CD4-positive, alpha-beta T cell treated with Interleukin-6 at 100 ng/mL for 8 hours (primary cell): ENCODE measurements at places on chromosomes 16 and 17.

DNA sequence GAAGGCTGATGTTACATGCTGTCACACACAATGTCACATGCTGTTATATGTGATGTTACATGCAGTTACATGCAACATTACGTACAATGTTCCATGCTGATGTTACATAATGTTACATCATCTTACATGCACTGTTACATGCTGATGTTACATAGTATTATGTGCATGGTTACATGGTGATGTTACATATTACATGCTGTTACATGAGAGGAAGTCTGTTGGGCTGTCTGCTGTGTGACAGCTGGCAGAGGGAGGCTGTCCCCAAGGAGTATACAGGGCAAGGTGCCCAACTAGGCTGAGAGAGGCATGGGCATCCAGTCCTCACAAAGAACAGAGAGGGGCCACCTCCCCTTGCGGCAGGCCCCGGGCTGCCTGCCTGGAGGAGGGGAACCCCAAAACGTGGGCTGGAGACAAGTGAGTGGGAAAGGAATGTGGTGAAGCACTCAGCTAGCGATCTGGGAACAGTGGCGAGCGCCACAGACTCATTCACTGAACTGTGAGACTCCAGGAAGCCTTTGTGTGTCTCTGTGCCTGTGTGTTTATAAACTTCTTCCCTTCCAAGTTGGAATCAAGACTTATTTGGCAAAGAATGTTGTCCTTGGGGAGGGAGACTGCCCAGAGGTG lies 30.6 kb downstream of the TMEM92 start:
- no peak for DNase-seq

DNA sequence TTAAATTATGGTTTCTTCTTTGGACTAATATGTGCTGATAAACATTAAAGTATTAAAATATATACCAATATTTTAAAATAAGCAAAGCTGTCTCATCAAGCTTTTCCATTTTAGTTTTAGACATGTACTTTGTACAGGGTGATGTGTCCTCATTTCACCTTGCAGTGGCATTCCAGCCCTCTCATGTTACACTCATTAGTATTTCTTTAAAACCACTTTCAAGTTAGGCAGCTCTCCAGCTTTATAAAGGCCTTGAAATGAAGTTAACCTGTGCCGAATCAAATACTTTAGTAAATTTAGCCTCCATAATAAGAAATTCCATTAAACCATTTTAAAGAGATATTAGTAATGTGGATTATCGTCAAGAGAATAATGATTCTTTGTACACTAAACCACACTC lies 107.6 kb upstream of the HLF start:
- no peak for DNase-seq

DNA sequence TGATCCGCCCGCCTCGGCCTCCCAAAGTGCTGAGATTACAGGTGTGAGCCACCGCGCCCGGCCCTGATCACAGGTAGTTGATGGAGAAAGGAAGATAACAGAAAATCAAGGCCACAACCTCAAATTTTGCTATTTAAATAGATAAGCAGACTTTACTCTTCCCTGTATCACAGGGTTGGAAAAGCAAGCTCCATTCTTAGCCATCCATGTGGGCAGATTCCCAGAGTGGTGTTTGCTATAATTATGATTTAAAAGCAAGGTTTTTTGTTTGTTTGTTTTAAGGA lies 44.4 kb downstream of the TUBD1 start:
- no peak for DNase-seq

DNA sequence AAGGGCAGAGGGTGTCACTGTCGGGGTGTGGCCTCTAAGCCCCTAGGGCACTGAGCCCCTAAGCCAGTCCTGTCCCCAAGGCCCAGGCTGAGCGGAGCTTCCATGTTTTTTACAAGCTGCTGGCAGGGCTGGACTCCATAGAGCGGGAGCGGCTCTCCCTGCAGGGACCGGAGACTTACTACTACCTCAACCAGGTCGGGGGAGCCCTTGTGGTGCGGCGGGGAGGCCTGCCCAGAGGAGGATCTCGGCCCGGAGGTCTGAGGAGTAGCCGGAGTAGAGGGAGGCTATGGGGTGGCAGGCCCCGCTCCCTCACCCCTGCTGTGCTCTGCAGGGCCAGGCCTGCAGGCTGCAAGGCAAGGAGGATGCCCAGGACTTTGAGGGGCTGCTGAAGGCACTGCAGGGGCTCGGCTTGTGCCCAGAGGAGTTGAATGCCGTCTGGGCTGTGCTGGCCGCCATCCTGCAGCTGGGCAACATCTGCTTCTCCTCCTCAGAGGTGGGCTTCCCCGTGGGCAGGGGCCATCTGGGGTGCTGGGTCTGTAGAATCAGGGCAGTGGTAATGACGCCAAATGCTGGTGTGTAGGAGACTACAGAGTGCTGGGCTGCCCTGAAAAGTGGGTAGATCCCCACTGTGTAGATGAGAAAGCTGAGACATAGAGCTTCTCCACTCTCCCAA lies 4.9 kb downstream of the MYO15B start:
- DNase-seq, result no peak

DNA sequence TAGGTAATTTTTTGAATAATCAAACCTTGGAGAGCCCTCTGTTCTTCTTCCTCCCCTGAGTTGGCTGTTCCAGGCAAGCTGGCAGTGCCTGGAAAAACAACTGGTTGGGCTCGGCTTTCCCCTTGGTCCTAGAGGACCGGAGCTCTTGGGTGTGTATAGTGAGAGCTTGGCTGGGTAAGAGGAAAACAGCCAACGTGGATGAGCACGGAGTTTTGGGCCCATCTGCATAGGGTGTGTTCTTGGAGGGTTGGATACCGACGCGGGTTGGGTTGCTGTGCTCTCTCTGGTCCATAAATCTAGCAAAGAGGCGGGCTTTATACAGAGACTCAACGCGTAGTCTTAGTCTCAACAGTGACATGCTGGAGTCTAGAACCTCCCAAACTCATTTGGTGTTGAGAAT lies 23.2 kb downstream of the ITGB3 start:
- DNase-seq, result no peak

DNA sequence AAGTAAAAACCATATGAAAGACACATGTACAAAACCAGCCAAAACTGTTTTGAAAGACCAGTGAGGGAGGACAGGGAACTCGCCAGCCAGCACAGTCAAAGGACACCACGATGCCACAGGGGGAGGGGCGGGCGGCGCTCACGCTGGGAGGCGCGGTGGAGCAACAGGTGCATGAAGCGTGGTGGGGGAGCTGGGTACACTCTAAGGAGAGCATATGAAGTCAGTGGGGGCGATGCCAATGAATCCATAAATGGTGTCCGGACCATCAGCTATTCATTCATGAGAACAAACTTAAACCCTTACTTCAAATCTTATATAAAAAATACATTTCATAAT lies 101.0 kb upstream of the DNAH17 start:
- DNase-seq, result no peak

DNA sequence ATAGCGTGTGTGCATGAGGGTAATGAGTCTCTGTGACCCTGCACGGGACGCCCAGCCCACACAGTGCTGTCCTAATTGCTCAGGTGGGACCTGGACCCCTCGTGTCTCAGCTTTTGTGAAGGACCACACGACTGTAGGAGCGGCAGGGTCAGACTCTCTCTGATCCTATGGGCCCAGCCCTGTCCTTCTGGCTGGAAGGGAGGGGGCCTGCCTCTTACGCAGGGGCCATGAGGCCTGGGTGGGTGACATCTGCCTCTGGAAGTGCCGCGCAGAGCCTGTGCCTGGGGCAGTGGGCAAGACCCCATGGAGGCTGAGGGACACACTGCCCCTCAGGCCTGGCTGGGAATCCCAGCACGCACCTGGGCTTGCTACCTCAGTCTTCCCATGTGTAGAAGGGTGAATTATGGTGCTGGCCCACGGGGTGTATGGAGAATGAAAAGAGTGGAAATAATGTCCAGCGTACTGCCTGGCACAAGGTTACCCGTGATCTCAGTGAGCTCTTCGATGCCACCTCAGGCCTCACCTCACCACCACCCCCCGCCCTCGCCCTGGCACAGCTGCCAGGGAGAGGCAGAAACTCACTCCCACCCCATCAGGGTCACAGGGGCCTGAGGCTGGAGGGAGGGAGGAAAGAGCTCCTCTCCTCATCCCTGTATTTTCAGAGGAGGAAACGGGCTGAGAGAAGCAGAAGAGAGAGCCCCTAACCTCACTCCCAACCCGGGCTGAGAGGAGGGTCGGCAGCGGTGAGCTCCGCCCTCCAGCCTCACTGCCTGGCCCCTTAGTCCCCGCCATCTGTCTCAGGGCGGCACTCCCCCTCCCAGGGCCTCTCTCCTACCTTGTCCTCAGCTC lies 27.1 kb upstream of the DBNDD1 start:
- no peak for DNase-seq

DNA sequence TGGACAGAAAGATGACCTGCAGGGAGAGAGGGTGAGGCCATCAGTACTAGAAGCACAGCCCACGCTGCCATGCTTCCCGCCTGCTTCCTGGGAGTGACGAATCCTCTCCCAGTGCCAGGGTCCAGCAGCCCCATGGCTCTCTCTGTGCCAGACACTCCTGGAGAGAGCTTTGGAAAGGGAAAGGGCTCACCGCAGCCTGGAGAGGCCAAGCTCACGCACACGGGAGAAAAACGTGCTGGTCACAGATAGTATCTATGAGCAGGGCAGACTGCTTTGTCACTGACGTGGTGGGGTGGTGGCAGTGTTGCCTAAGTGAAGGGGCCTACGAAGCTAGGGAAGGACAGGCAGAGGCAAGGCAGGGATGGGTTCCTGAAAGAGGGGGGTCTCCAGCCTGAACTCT lies 5.4 kb downstream of the WBP2 start:
- no peak for DNase-seq

DNA sequence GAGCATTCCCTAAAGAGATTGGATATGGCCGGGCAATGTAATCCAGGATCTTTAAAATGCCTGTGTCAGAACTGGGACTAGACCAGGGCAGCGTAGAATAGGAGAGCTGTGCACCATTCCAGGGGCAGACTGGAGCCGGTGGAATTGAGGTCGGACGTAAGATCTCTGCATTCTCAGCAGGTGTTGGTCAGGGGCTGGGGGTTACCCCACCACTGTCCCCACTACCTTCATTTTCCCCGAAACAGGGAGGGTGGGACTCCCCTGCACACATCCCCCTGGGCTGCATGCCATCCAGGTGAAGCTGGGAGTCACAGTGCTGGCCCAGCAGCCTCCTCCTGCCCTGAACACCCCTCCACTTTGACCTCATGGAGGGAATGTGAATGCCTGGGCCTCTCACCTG lies 17.8 kb downstream of the OSBPL7 start:
- DNase-seq, result no peak
